CD4-positive, alpha-beta T cell (primary cell): ENCODE measurements at places on chromosomes 11 and 22. TPM values are rescaled to one million over a fixed set of nuclear protein-coding genes. Genes with fewer than 3 reads are reported as not detected.

The SLN gene
- not detected for total RNA-seq

The LARGE2 gene
- 3.5 TPM for total RNA-seq

The SLC25A45 gene
- 40.8 TPM for total RNA-seq

The THY1 gene
- total RNA-seq, result not detected

The TMEM191B gene
- total RNA-seq, result 10.1 TPM

The ASCL2 gene
- not detected for total RNA-seq
